Transverse colon (tissue), 4 donors: ENCODE measurements at places on chromosomes 12 and 14. TPM values are rescaled to one million over a fixed set of nuclear protein-coding genes. Genes with fewer than 3 reads are reported as not detected.

The FAM90A1 gene
- not detected for total RNA-seq

The PAX9 gene
- total RNA-seq = not detected

The LRRC10 gene
- not detected for total RNA-seq

The IL22 gene
- total RNA-seq = not detected

- DNase-seq = no peak
Measured at GRCh38 chr14:57692671-57693070, 173.2 kb downstream of the SLC35F4 start.
